GM04503 (cell line): ENCODE measurements at places on chromosomes 1 and 21.

DNA sequence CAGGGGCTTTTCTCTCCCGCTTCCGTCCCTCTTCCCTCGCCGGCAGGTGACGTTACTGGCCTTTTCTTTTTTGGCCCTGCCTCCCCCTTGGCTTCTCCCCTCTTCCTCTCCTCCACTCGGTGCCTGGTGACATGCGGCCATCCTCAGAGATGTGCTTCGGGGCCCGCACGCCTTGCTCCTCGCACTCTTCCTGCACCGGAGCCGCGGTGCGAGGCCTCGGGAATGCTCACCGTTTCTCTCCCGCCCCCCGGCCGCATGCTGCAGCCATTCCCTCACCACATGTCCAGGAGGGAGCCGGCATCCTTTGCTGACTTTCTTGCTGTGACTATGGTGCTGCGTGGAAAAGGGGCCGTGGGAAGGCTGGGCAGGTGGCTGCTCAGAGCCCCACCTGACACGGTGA, 39.3 kb downstream of the PDE9A start:
- DNase-seq = no peak

DNA sequence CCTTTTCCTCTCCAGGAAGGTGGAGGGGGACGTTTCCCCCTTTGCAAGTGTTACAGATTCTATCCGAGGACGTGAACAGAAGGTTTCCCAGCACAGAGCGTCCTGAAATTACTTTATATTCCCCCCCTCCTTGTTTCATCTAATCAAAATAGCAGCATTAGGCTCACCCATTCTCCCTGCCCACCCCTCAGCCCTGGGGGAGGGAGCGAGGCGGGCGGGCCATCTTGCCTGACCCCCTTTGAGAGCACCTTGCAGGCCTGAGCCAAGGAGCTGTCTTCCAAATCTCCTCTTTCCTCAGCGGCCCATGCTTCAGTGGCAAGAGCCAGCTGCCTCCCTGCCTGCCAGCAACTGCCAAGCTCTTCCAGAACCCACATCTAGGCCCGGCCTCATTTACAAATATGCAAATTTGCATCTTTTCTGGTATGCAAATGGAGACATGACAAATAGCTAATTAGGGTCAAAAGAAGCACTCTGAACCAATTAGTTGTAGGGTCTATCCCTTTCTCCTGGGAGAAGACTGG, 69.1 kb upstream of the POU3F1 start:
- DNase-seq = no peak

- DNase-seq = no peak
Measured at GRCh38 chr1:10637834-10638558, 158.4 kb downstream of the CASZ1 start.

- DNase-seq = no peak
Measured at GRCh38 chr1:41192456-41193178, 49.5 kb downstream of the SCMH1 start.

DNA sequence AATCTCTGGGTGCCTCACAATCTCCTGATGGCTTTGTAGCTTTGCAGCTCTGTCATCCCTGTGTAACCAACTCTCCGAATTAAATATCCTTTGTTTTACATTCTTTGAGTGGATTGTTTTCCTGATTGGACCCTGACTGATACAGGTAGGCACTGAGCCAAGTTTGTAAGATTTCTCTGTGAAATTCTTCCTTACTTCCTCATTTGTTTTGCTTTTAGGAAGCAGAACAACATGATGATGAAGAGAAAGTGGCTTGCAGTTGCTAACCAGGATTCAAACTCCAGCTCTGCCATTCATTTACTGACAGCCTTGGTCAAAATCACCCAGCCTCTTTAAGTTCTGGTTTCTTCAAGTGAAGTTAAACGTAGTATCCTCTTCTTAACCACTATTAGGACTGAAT, 452.3 kb downstream of the OMA1 start:
- DNase-seq = no peak

- peak; percentile 77 for DNase-seq
Measured at GRCh38 chr1:43822040-43822690, 111.4 kb upstream of the ARTN start.

- DNase-seq = no peak
Measured at GRCh38 chr1:19366599-19367536, 54.7 kb downstream of the SLC66A1 start.

DNA sequence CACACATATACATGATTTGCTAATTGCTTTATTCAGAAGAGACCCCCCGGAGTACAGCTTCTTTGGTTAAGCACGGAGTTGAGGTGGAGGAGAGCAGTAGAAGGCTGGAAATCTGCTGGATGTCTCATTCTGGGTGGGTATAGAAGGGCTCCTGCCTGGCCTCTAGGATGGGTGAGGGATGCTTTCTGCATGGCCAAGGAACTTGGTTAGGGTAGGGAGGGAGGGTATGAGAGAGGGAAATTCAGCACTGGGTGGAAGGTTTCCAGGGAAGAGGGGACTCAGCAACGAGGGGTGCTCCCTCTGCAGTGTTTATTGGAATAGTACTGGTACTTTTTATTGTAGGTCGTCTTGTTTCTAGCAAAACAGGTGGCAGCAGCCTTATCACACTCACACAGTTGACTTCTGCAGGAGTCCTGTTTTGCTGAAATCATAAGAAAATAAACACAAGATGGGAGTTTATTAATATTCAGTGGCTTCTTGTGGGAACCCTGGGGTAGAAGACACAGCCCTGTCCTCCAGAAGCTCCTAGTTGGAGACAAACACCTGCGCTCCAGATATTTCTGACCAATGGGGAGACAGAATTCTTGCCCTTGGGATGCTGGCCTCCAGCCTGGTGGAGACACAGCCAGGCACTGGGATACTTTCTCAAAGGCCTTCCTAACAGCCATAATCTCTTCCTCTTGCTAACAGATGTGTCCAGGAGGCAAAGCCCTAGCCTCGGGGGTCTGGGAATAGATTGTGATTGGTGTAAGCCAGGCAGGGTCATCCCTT, 3.8 kb downstream of the PLA2G2A start:
- no peak for DNase-seq

- DNase-seq = no peak
Measured at GRCh38 chr1:29303201-29304024, 67.1 kb downstream of the PTPRU start.

GRCh38 chr1:13694886-13695684, 4.9 kb upstream of the PRDM2 start:
- no peak for DNase-seq

DNA sequence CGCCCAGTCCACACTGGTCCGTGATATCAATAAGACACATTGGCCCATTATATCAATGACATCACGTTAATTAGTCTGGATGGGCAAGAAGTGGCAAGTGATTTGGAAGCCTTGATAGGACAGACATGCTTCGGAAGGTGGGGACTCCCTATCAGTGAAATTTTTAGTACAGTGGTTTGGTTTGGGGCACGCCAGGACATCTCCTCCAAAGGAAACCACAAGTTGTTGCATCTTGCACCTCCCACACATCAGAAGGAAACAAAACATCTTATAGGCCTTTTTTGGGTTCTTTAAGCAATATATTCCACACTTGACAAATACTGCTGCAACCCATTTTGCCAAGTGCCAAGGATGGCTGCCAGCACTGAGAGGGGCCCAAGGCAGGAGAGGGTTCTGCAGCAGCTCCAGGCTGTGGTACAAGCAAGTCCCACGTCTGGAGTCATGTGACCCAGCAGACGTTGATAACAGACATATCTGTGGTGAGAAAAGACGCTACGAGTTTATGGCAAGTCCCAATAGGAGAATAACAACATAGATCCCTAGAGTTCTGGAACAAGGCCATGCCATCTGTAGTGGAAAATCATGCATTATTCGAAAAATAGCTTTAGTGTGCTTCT, 95.3 kb upstream of the DISP3 start:
- DNase-seq = no peak

- DNase-seq = no peak
Measured at GRCh38 chr21:40018871-40019475, 151.7 kb downstream of the PCP4 start.

DNA sequence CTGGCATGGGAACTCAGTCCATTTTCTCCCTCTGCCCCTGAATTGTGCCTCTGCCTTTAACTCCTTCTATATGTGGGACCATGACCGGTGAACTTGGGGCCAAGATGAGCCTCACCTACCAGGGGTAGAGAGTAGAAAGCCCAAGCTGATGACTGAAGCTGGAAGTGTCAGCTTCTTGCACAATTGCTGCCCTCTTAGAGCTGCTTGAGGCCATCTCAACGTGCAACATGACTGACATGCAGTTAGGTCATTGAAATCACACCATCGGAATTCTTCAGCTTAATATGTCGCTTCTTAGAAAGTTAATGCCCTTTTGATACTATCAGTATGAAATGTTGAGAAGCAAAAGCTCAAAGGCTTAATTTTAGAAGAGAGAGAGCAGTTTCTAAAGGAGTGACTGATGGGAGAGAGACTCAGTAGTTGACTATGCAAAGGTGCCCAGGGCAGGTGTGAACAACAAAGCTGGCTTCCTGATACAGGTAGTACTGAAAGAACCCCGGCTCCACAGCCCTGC, 89.4 kb upstream of the UBE2U start:
- DNase-seq = no peak

DNA sequence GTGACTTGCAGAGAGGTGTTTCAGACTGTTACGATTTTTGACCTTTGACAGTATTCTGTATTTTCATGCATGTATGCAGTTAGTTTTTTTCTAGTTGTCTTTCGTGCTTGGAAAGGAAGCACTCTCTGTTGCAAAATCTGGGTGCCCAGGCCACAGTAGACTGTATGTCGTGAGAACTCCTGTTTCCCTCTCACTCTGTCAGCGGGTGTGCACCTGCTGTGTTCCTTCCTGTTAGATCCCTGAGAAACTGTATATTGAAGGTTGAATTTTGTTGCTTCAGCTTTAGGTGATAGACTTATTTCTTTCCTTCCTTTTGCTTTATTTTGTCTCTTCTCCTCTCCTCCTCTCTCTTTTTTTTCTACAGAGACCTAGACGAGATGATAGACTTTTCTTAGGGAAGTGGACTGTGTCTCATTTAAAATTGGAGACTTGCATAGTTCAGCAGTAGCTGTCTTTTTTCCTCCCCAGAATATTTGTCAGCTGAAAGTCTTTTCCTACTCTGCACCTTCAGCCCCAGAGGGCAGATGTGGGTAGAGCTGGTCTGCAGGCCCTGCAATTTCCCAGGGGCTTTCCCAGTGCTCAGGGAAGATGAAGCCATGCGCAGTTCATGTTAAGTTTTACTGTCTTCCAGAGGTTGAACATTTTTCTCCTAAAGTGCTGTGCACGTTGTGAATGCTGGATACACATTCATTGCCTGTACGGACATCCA, 1.4 kb downstream of the TRAPPC10 start:
- DNase-seq = no peak

GRCh38 chr1:58231204-58231603, 315.3 kb downstream of the OMA1 start:
- DNase-seq = no peak

DNA sequence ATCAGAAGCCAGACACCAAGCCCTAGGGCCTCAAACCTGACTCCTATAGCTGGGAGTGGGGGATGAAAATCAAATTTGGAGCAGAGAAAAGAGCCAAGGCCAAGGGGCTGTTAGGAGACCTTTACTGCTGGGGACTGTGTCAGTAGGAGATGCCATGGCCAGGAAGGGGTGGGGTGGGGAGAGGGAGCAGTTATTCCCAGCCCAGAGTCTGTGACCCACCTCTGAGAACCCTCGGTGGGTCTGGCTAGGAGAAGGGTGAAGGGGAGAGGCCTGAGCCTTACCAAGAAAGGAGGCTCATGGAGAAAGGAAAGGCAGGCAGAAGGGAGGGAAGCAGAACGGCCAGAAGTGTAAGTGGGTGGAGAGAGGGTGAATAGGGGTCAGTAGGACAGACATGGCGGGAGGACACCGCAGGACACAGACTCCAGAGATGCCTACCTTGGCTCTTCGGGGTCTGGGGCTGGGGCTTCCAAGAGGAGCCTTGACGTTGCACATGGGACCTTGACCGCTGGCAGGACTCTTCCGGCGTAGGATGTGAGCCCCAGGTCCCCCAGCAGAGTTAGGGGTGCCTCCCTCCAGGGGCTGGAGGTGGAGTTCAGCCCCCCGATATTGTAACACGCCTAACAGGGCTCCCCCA, 1.2 kb downstream of the ADAMTS4 start:
- no peak for DNase-seq

GRCh38 chr1:204837440-204838084, 33.1 kb upstream of the NFASC start:
- no peak for DNase-seq
